Epithelial cell of umbilical artery (primary cell): ENCODE measurements at places on chromosomes 5 and 9. TPM values are rescaled to one million over a fixed set of nuclear protein-coding genes. Genes with fewer than 3 reads are reported as not detected.

Gene OSMR
- 21.4 and 29.9 TPM in 2 replicates for total RNA-seq

Gene ATOSB
- total RNA-seq = 8.8 and 24.4 TPM in 2 replicates

Gene RNF224
- not detected in 2 replicates for total RNA-seq

Gene PSAT1
- total RNA-seq = 31.2 and 114 TPM in 2 replicates

Gene PRSS3
- 15.6 and 29.9 TPM in 2 replicates for total RNA-seq

Gene C9orf50
- total RNA-seq = not detected in 2 replicates

Gene HTR1A
- not detected in 2 replicates for total RNA-seq

Gene NR2F1-AS1
- total RNA-seq = 12.2 and 19.5 TPM in 2 replicates

Gene TRPM3
- 0.46 and 1.6 TPM in 2 replicates for total RNA-seq

Gene PCDHA1
- total RNA-seq = 0.32 TPM in 1 of 2 replicates, not detected in the other

Gene BNC2
- 6.5 and 6.7 TPM in 2 replicates for total RNA-seq

Gene RASA1
- total RNA-seq = 31.2 and 32.8 TPM in 2 replicates

Gene HRCT1
- total RNA-seq = 0.76 and 3.2 TPM in 2 replicates

Gene PRUNE2
- total RNA-seq = 3.2 and 9.0 TPM in 2 replicates

Gene FAM153A
- not detected in 2 replicates for total RNA-seq

Gene SLC22A4
- 3.5 and 3.6 TPM in 2 replicates for total RNA-seq

Gene OR1Q1
- not detected in 2 replicates for total RNA-seq

Gene HRH2
- not detected in 2 replicates for total RNA-seq

Gene PRRT1B
- not detected in 2 replicates for total RNA-seq

Gene PCDHGB1
- under 0.01 and 0.65 TPM in 2 replicates for total RNA-seq
